ENCODE measurements at places on chromosomes 2 and 18.

DNA sequence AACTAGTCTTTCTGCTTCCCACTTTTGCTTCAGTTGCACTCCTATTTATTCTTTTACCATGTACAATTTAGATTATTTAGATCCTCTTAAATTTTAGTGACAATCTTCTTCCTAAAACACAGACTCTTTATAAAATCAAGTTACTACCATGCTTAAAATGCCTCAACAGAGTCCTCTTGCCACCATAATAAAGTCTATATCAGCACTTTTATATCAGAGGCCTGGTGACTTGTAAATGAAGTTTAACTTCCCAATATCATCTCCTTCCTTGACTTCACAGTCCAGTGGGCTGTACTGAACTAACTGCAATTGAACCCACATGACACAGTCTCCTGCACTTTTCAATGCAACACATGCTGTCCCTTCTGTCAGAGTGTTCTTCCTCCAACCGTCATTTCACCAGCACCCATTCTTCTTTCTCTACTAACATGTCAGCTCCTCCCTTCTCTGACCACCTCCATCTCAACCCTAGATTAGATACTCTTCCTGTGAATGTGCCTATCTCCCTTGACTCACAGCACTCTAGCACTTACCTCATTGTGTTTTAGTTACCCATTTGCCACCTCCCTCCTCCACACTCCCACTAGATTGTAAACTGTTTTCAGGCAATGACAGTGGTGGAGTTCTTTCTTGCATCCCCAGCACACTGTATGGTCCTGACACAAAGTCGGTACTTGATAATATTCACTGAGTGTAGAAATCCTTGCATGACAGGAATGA, 414.9 kb downstream of the SATB2 start:
- DNase-seq = no peak

DNA sequence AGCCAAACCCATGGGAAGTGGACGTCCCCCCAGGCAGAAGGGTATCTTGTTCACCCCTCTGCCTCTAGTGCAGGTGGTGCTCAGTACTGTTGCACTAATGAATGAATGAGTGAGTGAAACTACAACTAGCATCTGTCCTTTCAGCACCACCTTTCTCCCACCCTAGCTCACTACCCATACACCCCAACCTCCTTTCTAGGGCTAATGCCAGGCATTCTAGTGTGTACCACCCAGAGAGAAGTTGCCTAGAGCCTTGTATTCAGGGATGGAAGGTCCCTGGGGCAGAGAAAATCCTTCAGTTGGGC, 22.5 kb downstream of the CCT7 start:
- DNase-seq = no peak

- DNase-seq = no peak
Observed at GRCh38 chr2:231396058-231396821, 730 bp downstream of the B3GNT7 start.

GRCh38 chr2:46082531-46083485, 214.4 kb upstream of the EPAS1 start:
- peak; percentile 59 for DNase-seq

DNA sequence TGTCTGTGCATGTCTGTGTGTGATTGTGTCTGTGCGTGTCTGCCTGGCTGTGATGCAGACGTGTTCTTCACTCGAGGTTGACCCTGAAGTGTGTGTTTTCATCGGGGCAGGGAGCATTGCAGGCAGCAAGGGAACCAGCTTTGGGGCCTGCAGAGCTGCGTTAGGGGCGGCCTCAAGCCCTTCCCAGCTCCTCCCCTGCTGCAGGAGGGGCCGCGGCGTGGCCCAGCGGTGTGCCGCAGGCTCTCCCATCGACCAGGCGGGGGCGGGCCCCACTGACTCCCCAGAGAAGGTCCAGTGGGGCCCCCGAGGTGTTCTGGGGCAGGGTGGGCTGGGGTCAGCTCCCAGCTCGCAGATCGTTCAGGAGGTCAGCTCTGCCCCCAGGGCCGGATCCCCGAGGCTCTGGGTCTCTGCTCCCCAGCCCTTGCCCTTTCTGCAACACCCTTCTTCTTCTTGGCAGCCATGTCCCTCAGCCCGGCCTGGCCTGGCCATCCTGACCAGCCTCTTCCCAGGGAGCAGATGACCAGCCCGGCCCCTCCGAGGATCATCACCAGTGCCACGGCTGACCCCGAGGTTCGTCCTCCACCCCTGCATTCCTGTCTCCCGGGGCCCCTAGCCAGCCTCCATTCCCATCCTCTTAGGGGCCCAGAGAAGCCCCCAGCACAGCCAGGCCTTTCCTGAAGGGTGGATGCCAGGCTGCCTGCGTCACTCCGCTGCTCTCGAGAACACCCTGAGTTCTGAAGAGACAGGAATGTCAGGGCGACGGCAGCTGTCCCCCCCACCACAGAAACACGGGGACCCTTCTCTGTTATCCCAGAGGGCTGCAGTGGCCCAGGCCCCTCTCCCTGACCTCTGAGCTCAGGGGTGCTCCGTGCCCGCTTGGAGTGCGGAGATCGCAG, 11.1 kb upstream of the KLHL30 start:
- peak; percentile 65 for DNase-seq

DNA sequence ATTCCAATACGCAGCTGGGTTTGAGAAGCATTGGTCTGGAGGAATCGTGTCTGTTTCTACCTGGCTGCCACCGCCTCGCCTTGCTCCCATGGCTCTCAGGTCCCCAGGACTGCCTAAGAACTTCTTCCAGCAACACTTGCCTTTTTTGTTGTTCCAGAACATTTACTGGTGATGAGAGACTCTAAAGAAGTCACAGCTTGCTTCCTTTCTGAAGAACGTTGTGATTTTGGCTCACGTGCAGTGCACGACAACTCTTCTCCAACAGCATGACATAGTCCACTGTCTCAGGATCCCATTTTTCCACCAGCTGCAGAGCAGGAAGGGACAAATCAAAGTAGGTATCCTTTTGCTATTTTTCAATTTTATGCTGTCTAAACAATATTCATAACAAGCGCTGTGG, 940.9 kb downstream of the SLC4A3 start:
- DNase-seq = no peak

- DNase-seq = peak; percentile 58
Observed at GRCh38 chr2:154623819-154624218, 74.7 kb upstream of the KCNJ3 start.

DNA sequence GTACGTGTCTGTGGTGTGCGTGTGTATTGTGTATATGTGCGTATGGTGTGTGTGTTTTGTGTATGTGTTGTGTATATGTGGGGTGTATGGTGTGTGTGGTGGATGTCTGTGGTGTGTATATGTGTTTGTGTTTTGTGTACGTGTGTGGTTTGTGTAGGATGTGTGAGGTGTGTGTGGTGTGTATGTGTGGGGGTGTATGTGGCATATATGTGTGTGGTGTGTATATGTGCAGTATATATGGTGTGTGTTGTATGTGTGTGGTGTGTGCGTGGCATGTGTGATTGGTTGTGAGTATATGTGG, 101.3 kb downstream of the CLIP4 start:
- DNase-seq = no peak

- no peak for DNase-seq
Observed at GRCh38 chr2:150431561-150432311, 55.7 kb downstream of the RND3 start.

- DNase-seq = no peak
Observed at GRCh38 chr2:10096641-10097040, 16.4 kb upstream of the CYS1 start.

- DNase-seq = no peak
Observed at GRCh38 chr18:76453932-76454331, 41.1 kb downstream of the ZNF516 start.

GRCh38 chr2:224908818-224909217, 133.4 kb downstream of the DOCK10 start:
- no peak for DNase-seq

GRCh38 chr2:10079266-10079869, 843 bp downstream of the CYS1 start:
- no peak for DNase-seq

DNA sequence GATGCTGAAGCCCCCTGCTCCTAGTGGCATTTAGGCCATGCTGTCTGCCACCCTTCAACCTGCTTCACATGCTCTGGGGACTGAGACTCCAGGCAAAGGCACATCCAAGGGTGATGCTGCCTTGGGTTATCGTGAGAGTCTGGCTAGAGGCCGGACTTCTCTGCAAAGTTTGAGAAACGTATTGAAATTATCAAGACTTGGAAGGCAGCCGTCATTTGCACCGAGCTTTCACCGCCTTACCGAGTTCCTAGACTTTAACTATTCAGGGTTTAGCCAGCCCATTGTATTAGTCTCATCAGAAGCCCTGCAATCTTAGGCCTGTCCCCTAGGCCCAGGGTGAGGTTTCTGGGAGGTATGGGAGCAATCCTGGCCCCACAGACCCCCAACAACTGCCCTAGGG, 34.0 kb downstream of the RDH14 start:
- DNase-seq = no peak

GRCh38 chr2:11746807-11747459, 501 bp downstream of the LPIN1 start:
- DNase-seq = peak; percentile 43

DNA sequence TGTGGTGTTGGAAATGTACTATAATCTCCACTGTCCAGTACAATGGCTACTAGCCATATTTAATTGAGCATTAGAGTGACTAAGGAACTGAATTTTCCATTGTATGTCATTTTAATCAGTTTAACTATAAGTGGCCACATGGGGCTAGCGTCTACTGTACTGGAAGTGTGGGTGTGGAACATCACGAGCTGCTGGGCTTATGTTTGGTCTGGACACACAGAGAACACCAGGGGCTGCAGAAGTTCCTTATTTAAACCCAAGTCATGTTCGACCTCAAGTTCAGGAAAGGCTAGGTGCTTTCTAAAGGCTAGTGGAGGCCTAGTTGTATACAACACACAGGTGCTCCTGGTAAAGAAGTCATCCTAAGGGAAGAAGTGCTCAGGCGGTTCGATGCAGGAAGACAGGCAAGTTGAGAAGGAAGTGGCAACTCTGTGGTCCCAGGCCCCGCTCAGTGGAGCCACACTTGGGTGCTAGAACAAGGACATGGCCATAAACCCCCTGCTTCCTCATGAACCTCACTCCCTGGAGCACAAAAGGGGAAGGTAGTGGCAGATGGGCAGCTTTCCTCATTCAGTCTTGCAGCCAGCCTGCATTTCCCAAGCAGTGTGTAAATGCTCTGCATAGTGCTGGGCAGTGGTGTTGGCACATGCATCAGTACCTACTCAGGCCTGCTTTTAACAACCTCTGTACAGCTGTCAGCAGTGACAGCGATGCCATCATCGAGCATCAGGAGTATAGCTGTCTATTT, 13.3 kb downstream of the LGALSL start:
- peak; percentile 66 for DNase-seq

DNA sequence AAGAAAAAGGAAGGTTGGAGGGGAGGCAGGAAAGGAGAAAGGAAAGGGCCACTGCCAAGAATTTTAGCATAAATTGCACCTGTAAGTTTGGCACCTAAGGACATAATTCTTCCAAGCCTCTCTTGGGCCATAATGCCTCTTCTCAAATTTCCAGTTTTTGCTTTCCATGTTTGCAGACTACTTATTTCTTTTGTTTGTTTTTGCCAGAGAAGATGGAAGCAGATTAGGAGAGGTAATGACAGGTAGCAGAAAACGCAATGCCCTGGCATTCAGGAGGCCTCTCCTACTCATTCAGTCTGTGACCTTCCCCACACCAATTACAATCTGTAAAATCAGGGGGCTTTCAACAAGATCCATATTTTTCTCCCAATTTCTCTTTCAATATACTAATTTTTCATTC, 56.8 kb downstream of the MRPL33 start:
- no peak for DNase-seq

DNA sequence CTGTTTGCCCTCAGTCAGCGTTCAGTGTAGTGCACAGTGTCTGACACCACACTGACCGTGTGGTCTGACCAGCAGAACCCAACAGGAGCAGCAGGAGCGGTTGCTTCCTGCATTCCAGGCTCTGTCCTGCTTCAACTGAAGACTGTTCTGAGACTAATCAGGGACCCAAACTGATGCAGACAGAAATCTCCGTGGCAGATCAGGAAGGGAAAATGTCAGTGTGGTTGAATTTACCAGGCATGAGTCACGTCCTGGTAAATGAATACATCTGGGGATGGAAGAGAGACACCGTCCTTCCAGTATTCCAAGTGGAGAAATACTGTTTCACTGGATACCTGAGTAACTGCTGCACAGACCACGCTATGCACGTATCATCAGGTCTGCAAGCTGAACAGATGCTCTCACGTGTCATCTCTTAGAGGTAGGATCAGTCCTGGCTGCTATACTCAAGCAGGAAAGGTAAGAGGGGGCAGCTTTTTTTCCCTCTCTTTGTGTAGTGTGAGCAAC, 223.6 kb upstream of the EPAS1 start:
- no peak for DNase-seq

- no peak for DNase-seq
Observed at GRCh38 chr2:71380665-71381064, 49.1 kb downstream of the ZNF638 start.

GRCh38 chr2:229838729-229839128, 83.1 kb downstream of the TRIP12 start:
- no peak for DNase-seq

GRCh38 chr2:129716781-129717559, 262.5 kb upstream of the RAB6C start:
- no peak for DNase-seq

Measured in hematopoietic multipotent progenitor cell treated with erythropoietin and hydrocortisone succinate and interleukin-3 and kit ligand, for 4 days (in vitro differentiated cells).